ENCODE measurements at places on chromosomes 13 and 19.

DNA sequence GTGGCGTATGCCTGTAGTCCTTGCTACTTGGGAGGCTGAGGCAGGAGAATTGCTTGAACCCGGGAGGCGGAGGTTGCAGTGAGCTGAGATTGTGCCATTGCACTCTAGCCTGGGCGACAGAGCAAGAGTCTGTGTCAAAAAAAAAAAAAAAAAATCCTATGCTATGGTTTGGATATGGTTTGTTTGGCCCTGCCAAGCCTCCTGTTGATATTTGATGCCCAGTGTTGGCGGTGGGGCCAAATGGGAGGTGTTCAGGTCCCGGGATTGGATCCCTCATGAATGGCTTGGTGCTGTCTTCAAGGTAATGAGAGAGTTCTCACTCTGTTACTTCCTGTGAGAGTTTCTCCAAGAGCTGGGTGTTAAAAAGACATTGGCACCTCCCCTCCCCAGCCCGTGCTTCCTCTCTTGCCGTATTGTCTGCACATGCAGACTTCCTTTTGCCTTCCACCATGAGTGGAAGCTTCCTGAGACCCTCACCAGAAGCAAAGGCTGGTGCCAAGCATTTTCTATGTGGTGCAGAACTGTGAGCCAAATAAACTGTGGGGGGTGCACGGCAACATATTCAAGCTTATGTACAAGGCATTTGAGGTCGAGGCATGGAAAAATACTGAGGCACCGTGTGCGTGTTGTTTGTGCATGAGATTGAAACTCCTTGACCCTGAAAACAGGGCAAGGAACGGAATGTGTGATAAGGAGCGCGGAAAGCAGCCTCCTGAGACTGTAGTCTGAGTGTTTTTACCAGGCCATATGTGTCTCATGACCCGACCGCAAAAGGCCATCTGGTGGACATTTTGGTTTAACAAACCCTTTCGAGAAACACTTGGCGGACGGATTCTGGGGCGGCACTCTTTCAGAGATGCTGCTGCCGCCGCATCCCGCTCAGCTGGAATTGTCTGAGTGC, 7.3 kb downstream of the SIGLEC9 start:
- peak; percentile 53 for DNase-seq

GRCh38 chr13:50359779-50360178, 344.5 kb downstream of the KCNRG start:
- DNase-seq: no peak

DNA sequence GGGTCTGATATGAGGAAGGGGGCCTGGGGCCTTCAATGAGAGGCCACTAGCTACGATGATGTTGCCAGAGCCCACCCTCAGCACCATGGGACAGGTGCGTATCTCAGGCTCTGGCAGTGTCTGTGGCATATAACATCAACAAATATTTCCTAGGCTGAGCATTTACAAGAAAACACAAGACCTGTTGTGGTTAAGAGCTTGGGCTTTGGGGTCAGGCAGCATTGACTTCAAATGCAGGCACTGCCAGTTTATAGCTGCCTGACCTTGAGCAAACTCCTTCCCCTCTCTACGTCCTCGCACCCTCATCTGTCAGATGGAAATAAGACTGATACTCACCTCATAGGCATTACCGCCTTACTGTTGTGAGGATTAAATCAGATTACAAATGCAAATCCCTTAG, 156.0 kb downstream of the KATNAL1 start:
- DNase-seq: no peak

- DNase-seq: no peak
Measured at GRCh38 chr13:98975822-98976261, 2.0 kb downstream of the DOCK9 start.

DNA sequence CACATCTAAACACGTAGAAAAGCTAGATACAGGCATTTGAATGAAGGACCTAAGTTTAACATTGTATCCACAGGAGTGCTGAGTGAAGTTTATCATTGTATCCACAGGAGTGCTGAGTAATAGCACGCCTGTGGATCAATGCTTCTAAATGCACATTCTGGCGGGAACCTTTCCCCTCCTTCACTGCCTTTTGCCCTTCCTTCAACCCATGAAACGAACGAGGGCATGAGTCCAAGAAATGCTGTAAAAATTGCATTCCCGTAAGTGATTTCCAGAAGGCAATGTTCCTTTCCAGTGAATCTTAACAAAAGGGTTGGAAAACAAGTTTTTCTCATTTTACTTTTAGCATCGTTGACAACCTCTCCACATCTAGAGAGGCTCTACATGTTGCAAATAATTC, 88.1 kb downstream of the ZDHHC20 start:
- no peak for DNase-seq

- no peak for DNase-seq
Measured at GRCh38 chr19:14015524-14016035, 9.5 kb upstream of the RFX1 start.

- DNase-seq: no peak
Measured at GRCh38 chr19:2127758-2128157, 23.6 kb downstream of the AP3D1 start.

DNA sequence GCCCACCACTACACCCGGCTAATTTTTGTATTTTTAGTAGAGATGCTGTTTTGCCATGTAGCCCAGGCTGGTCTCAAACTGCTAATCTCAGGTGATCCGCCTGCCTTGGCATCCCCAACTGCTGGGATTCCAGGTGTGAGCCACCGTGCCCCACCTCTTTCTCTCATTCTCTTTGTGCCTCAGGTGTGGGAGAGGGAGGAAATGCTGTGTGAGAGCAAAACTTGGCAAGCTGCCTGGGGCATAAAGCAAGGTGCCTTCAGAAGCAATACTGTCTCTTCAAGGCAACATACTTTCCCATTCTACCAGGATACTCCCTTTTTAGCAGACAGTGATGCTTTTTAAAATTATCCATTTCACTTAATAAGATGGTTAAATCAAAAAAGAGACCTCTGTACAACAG, 53.2 kb upstream of the RFC3 start:
- DNase-seq: no peak

DNA sequence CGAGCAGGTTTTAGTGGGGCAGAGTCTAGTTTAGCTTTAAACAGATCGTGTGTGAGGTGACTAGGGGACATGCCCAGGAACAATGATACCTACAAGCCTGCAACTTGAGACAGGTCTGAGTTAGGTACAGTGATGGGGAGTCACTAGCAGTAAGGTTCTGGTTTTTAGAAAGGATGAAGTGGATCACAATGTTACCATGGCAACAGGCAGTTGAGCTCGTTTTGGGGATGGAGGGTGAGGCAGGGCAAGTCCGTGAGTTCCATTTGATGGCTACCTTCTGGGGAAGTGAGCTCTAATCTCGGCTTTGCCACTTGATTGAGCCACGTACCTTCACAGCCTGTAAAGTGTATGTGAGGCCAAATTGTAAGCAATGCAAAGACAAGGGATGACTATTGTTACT, 76.0 kb upstream of the GTF3A start:
- DNase-seq: no peak

DNA sequence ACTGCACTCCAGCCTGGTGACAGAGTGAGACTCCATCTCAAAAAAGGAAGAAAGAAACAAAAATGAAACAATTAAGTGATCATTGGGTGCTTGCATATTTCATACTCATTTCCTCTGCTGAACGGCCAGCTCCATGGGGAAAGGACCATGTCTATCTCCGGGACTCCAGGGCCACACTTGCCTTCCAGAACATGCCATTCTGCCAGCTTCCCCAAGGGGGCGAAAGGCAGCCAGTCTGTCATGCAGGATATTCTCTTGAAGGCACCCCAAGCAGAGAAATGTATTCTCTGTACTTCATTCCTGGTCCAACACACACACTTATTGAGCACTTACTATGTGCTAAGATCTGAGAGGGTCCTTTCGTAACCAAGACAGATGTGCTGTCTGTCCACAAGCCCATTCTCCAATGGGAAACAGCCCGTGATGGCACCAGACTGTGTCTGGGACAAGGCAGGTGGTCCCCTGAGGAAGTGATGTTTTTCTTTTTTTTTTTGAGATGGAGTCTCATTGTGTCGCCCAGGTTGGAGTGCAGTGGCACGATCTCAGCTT, 10.2 kb upstream of the CARM1 start:
- DNase-seq: no peak

- DNase-seq: no peak
Measured at GRCh38 chr13:34011552-34012085, 193.7 kb downstream of the RFC3 start.

- DNase-seq: no peak
Measured at GRCh38 chr13:113820813-113821651, 42.8 kb downstream of the GAS6 start.

GRCh38 chr19:42683917-42684513, 56.3 kb downstream of the PSG3 start:
- no peak for DNase-seq

DNA sequence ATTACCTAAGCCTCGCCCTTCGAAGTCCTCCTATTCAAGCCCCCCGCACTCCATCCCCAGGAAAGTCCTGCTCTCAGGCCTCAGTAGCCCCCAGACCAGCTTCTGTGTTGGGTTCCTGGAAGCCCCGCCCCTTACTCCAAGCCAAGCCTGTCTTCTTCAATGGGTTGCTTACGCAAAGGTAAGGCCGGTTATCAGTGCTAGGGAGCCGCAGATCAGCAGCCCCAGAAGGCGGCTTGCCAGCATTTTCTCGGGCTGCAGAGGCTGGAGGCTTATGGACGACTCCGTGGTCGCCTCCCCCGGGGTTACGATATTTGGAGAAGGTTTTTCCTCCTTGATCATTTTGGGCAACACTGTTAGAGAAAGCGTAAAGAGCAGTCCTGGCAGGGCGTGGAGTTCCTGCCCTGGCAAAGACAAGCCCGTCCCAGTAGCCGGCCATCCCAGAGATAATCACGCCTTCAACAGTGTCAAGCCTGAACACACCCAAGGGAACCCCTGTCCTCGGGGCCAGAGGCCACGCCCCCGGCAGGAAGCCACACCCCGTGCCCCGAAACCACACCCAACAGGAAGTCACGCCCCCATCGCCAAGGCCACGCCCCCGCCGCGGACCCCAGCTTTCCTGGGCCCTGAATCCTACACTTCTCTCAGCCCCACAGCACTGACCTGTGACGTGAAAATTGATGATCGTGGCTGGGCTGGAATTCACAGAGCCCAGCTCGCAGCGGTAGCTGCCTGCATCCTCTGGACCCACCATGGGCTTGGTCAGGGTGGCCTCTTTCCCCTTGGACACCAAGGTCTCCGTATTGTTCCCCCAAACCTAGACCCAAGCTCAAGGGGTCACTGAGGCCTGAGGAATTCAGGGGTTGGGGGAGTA, 954 bp upstream of the RASIP1 start:
- DNase-seq: no peak

DNA sequence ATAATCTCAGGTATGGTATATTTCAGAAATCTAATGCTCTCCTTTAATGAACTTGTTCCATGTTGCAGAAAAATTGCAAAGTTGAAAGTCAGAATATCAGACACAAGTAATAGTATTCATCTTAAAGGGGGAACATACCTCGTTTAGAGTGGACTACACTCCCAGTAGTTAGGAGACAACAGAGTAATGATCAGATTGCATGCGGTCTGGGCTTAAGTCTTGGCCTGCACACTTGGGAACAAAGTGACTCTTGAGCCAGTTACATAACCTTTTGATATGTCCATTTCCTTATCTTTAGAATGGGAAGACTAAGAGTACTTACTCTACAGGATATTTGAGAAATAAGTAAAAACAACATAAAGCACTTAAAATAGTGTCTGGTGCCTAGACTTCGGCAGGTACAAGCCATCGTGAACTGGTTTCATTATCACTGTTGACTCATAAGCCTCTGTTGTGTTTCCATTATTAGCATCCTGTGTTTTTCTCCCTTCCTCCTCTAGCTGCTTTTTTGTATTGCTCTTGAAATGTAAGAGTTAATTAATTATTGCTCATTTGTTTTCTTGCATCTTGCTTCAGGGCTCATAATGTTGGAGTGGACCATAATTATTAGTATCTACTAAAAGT, 53.0 kb downstream of the DPY19L3 start:
- DNase-seq: no peak

DNA sequence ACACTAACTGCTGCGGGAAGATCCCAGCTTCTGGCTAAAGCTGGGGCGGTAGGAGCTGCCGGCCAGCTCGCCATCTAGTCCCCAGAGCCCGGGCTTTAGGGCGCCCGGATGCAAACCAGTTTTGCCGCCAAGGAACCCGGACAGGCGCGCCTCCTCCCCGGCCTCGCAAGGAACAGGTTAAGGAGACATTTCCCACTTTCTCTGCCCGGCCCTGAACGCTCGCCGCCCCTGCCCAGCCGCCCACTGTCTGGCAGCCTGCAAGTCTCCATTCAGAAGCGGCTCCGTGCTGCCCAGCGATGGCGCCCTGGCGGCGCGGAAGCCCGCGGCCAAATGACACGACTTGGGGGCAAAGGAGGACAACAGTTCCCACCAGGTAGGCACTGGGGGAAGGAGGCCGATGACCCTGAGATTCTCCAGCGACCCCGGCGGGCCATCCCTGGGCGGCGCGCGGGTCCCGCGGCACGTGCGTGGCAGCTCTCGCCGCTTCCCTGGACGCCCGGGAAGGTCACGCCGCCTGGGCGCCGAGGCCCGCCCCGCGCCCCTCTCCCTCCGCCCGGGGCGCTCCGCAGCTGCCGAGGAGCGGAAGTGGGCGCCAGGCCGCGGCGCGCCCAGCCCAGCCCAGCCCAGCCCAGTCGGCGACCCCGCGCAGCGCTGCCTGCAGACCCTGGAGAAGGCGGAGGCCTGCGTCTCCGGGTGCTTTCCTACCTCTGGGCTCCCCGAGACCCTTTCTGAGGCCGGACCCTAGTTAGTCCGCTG, 42.2 kb upstream of the HNRNPA1L2 start:
- no peak for DNase-seq

GRCh38 chr13:98068521-98068920, 74.4 kb upstream of the FARP1 start:
- no peak for DNase-seq

DNA sequence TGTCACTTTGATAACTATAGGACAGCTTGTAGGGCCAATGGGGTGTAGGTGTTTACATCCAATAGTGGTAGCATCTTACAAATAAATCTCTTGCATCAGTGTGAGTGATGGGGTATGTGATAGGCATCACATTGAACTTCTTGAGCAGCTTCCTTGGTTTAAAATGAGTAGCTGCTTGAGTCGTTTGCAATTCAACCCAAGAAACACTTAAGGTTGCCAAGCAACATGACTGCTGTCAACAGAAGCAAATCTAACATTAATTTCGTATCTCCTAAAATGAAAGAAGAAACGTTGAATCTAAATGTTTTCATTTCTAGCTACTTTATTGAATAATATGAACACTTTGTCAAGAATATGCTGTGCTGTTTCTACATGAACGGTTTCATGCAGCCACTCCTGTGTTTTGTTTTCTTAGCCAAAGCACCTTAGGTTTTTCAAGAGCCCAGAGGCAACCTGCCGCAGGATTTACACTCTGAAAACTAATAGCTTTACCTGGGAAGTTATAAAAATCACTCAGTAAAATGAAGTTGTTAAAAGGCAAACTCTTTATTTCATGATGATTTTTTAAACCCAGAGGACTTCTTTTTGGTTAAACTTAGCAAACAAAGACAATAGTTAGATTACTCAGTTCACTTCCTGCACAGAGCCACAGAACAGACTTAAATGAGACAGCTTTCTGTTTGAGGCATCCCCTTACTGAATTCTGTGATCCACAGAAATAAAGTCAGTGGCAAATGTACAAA, 305.2 kb downstream of the MTUS2 start:
- DNase-seq: no peak

GRCh38 chr19:18274781-18275356, 617 bp upstream of the IQCN start:
- peak; percentile 94 for DNase-seq

- no peak for DNase-seq
Measured at GRCh38 chr19:4090356-4091220, 23.9 kb upstream of the ZBTB7A start.

Data from mesenteric fat pad (tissue), 1 donor.